ENCODE measurements at places on chromosomes 5 and 9.
A peak's percentile ranks its signal among the peaks of the same experiment; 100 is the strongest.

DNA sequence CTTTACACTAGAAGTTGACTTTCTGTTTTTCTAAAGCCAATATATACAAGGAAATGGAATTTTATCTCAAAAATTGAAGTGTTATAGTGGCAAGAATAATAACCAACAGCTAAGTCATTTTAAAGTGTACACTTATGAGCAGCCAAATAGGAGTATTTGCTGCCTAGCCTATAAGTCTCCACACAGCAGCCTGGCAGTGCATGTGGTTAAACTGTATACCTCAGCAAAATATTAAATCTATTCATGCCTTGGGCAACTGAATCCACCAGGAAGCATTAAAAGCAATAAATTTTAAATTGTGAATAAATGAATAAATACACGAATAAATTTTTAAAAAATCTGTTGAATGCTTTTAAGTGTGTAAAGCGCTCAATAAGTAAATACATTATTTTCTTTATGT, 432.4 kb upstream of the RORB start:
- no peaks in the 10 kb centered on the region for H3K36me3 ChIP-seq
- H3K4me3 ChIP-seq = no peak overlapping the region
- no peaks in the 10 kb centered on the region for H3K4me1 ChIP-seq

- H3K27me3 ChIP-seq = no peaks in the 10 kb centered on the region
- H3K27ac ChIP-seq = peak overlapping the region; percentile 75
- no peak overlapping the region for H3K4me3 ChIP-seq
- peaks cover 49% of the 10 kb centered on the region for H3K36me3 ChIP-seq
These were observed 71.2 kb upstream of the PARP8 start for GRCh38 chr5:50595199-50595598.

GRCh38 chr5:74888117-74888516, 21.9 kb upstream of the FAM169A start:
- no peak for DNase-seq
- H3K4me3 ChIP-seq = no peak overlapping the region
- no peaks in the 10 kb centered on the region for H3K4me1 ChIP-seq

DNA sequence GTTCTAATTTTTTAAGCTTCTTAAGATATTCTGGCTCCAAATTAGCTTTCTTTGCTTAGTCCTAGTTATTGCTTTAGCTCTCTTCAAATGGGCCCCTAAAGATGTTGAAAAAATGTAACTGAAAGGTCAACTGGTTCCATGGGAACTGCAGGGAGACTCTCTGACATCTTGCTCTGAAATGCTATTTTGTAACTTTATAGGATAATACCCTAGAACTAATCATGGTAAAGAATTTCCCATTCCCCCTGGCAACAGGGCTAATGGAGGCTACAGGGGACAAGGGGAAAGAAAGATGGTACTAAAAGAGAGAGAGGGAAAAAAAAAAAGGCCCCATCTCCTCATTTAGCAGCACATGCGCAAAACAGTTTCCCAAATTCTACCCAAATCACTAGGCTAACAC, 39.4 kb downstream of the SIL1 start:
- no peaks in the 10 kb centered on the region for H3K4me1 ChIP-seq
- H3K4me3 ChIP-seq = no peak overlapping the region
- DNase-seq = no peak
- no peaks in the 10 kb centered on the region for H3K36me3 ChIP-seq
- H3K27ac ChIP-seq = no peak overlapping the region

DNA sequence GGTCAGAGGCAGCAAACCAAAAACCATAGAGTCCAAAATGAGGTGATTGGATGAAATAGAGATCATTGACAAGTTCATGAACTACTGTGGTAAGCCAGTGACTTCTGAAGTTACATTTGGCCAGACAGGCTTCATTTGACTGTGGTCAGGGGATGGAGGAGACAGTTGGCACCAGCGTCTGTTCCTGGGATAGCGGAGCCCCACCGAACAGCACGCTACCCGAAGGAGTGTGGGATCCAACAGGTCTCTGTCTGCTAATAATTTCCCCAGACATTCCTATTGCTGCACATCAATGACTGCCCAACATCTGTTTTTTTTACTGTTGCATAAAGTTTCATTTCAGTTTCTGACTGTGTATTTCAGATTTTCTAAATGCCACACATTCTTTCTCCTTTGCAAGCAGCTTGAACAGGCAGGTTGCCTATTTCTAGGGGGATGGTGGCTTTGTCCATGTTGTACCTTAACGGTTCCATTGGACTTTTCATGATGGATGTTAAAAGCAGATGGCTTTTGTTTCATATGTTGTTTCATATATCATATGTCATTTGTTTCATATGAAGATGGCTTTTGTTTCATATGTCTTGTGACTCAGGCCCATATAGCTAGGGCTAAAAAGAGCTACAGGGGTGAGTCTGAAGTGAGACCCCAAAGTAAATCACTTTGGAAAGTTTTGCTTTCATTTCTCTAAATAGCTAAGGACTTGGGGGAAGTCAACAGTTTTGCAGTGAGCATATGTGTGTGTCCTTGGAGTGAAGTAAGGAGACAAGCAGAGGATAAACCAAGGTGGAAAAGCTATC, 180.8 kb downstream of the GOLPH3 start:
- no peak overlapping the region for H3K4me3 ChIP-seq
- no peaks in the 10 kb centered on the region for H3K4me1 ChIP-seq
- no peaks in the 10 kb centered on the region for H3K27me3 ChIP-seq
- no peaks in the 10 kb centered on the region for H3K36me3 ChIP-seq
- H3K27ac ChIP-seq = no peak overlapping the region

DNA sequence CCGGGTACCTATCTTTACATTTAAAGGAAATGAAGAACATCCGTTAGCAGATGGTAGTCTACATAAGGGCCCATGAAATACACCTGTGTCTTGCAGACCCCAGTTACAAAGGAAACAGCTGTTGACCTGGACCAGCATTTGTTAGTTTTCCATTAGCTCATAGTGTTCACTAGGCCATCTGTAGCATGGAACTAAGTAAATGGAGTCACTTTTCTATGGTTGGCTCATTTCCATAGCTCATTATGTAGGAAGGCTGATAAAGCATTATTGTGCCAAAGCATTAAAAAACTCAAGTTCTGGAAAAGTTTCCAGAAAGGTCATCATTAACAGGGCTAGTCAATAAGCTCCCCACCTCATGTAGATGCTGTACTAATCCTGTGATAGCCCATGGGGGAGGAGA, 62.1 kb downstream of the PCSK1 start:
- peaks cover 22% of the 10 kb centered on the region for H3K27me3 ChIP-seq
- DNase-seq = no peak
- peaks cover 10% of the 10 kb centered on the region for H3K4me1 ChIP-seq

GRCh38 chr5:53114988-53115387, 5.4 kb upstream of the MOCS2 start:
- H3K36me3 ChIP-seq = no peaks in the 10 kb centered on the region
- H3K4me3 ChIP-seq = no peak overlapping the region

GRCh38 chr5:150261231-150261630, 28.3 kb downstream of the CAMK2A start:
- no peak overlapping the region for H3K27ac ChIP-seq
- peaks cover 10% of the 10 kb centered on the region for H3K27me3 ChIP-seq
- H3K4me3 ChIP-seq = no peak overlapping the region
- no peak for DNase-seq
- H3K4me1 ChIP-seq = no peaks in the 10 kb centered on the region

DNA sequence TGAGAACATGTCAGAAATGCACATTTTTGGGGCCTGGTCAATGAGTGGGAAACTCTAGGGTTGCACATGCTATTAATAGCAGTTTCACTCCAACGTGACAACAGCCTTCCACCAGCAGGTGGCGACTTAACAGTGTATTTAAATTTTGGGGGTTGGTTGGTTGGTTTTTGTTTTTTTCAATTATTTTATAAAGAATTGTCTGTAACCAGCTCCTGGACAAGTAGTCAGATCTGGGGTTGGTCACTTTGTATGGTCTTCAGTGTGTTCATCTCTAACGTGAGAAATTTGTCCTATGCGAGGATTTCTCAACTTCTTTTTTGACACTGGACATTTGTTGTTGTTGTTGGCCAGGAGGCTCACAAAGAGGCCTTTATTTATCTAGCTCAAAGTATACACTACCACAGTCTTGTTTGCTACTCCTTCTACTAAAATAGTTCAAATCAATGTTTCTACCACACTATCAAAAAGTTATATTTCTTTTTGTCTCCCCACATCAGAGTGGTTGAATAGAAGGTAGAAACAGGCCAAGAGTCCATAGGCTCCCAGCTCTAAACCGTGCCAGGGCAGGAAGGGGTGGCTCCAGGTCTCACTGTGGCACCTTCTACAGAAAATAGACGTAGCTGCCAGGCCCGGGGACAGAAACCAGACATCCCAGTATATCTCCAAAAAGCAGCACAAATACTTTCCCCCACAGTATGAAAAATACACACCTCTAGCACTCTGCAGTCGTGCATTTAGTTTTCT, 110.4 kb downstream of the TRPM6 start:
- H3K4me1 ChIP-seq = peaks cover 4% of the 10 kb centered on the region
- DNase-seq = peak; percentile 73
- no peaks in the 10 kb centered on the region for H3K36me3 ChIP-seq
- no peak overlapping the region for H3K4me3 ChIP-seq

DNA sequence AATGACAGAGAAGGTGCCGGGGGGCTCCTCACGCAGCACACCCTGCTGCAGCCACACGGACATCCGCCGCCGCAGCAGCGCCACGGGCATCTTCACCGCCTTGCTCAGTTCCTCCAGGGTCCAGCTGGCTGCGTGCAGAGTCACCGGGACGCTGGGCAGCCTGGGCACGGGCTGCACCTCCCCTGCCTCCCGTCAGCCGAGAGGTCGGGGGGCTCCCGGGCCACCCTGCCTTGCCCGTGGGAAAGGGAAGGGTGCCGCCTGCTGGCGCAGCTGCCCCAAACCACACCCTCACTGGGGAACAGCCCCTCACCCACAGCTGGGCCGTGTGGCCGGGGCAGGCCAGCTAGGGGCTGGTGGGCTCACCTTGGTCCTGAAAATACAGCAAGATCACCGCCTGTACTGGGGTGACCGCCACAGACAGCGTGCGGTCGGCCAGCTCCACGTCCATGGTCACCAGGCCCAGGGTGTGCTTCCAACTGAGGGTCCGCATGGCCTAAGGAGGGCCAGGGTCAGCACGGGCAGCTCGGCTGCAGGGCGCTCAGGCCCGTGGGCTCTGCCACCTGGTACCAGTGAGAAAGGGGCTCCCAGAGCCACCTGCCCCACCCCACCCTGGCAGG, 3.6 kb upstream of the TMEM210 start:
- H3K27me3 ChIP-seq = peaks cover 23% of the 10 kb centered on the region
- peaks cover 5% of the 10 kb centered on the region for H3K36me3 ChIP-seq
- peak; percentile 30 for DNase-seq
- no peak overlapping the region for H3K27ac ChIP-seq
- H3K4me3 ChIP-seq = no peak overlapping the region

- H3K4me3 ChIP-seq = no peak overlapping the region
- no peak for DNase-seq
- peaks cover 8% of the 10 kb centered on the region for H3K4me1 ChIP-seq
- H3K27me3 ChIP-seq = no peaks in the 10 kb centered on the region
- H3K27ac ChIP-seq = no peak overlapping the region
These were observed 17.1 kb upstream of the ANXA6 start for GRCh38 chr5:151174612-151175101.

DNA sequence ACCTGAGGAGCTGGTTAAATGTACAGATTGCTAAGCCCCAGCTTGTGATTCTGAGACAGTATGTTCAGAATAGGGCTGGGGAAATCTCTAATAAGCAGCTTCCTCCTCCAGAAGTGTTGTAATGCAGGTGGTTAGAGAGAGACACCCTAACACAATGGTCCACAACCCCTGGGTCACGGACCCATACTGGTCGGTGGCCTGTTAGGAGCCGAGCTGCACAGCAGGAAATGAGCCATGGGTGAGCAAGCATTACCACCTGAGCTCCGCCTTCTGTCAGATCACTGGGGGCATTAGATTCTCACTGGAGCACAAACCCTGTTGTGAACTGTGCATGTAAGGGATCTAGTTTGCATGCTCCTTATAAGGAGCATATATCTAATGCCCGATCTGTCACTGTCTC, 61.8 kb downstream of the SLC36A1 start:
- no peaks in the 10 kb centered on the region for H3K27me3 ChIP-seq
- no peak for DNase-seq
- H3K4me3 ChIP-seq = no peak overlapping the region
- H3K36me3 ChIP-seq = no peaks in the 10 kb centered on the region

DNA sequence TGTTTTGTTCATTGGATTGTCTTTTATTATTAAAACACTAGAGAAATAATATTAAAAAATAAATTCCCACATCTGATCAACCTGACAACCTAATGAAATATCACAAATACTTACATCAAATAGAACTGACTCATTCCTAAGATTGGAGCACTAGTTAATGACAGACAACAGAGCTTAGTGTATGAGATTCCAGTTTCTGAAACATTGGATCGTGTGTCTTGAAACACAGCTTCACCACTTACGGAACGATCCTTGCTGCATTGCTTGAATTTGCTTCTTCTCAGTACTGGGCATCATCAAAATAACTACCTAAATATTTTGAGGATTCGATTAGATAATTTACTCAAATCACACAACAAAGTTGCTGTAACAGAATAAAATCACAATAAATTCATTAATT, 667.2 kb upstream of the CDH18 start:
- H3K4me1 ChIP-seq = no peaks in the 10 kb centered on the region
- H3K36me3 ChIP-seq = no peaks in the 10 kb centered on the region
- no peaks in the 10 kb centered on the region for H3K27me3 ChIP-seq
- no peak for DNase-seq
- H3K27ac ChIP-seq = no peak overlapping the region

DNA sequence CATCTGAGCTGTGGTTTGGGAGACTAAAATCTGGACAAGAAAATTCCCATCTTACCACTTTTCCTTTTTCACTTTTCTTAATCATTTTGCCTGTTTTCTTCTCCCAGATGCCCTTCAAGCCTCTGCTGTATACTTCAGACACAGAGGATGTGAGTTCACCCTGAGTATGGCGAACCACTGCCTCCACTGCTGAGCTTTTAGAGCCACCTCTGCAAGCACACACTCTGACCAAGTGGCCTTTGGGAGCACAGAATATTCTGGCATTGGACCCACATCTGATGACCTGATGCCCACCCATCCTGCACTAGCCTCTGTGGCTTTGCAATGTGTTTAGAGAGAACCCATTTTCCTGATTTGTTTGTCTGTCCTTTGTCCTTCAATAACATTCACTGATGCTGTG, 32.5 kb downstream of the TERT start:
- no peak overlapping the region for H3K4me3 ChIP-seq
- H3K4me1 ChIP-seq = no peaks in the 10 kb centered on the region
- no peak for DNase-seq
- H3K27me3 ChIP-seq = peaks cover 3% of the 10 kb centered on the region

GRCh38 chr5:139752506-139753473, 42.8 kb upstream of the PSD2 start:
- DNase-seq = no peak
- peaks cover 16% of the 10 kb centered on the region for H3K4me1 ChIP-seq
- H3K4me3 ChIP-seq = no peak overlapping the region
- H3K36me3 ChIP-seq = no peaks in the 10 kb centered on the region
